ENCODE measurements at places on chromosomes 2 and 18.

DNA sequence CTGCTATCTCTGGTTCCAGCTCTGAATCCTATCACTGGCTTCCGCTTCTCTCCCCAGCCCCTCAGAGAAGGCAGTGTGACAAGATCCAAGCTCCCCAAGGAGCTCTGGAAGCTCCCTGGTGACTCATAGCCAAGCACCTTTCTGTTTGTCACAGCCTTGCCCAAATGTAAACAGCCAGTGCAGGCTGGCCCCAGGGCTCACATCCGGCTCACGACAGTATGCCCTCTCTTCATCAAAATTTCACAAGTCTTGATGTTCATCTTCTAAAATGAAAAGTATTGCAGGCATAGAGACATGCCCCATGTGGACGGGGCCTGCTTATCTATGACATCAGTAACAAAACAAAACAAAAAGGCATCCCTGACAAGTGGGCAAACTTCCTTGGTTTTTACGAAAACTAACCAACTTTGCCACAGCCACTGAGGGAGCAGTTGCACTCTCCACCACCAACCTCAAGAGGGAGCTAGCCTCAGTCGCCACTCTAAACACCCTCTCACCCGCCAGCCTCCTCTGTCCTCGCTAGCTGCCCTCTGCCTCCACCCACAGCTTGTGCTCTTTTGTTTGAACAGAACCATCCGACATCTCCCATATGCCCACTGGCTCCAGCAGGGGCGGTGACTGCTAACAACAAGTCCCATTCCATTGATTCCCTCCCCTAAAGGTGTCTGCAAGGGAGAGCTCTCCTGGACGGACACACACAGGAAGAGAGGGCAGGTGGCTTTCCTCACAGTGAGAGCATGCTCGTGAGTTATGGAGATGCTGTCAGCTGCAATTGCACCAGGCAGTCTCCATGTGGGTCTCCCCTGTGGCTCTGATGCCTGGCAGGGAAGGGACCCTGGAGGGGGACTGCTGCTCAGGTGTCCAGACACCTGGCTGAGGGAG, 71.0 kb upstream of the DAPL1 start:
- DNase-seq = peak; percentile 75

DNA sequence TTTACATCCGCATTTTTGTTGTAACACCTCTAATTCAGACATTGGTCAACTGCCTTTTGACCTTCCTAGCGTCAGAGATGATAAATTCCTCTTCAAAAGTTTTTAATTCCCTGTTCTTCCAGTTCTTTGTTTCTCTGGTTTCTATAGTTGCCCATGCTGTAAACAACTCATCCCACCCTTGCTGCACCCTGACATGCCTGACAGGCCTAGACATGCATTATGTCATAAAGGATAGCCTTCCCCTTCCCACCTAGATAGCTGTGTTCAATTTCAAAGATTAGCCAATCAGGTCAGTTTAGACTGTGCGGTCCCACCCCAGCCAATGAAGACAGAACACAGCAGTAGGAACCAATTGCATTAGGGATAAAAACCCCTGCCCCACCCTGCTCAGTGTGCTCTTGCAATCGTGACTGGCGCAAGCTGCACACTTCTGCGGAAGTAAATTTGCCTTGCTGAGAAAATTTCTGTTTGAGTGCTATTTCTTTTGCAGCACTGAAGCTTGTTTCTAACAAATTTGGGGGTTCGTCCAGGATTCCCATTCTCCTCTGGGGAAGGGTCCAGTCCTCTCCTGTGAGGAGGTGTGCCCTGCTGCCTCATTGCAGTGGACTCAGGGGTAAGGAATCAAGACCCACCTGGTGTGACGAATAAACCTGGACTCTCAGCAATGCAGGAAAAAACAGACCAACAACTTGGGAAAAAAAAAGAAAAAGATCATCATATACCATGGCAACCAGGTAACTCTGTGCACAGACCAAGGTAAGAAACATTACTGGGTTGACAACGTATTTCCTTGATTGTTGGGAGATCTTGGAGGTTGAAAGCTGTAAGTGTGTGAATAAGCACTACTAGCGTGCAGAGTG, 9.1 kb upstream of the SAP130 start:
- DNase-seq = no peak

DNA sequence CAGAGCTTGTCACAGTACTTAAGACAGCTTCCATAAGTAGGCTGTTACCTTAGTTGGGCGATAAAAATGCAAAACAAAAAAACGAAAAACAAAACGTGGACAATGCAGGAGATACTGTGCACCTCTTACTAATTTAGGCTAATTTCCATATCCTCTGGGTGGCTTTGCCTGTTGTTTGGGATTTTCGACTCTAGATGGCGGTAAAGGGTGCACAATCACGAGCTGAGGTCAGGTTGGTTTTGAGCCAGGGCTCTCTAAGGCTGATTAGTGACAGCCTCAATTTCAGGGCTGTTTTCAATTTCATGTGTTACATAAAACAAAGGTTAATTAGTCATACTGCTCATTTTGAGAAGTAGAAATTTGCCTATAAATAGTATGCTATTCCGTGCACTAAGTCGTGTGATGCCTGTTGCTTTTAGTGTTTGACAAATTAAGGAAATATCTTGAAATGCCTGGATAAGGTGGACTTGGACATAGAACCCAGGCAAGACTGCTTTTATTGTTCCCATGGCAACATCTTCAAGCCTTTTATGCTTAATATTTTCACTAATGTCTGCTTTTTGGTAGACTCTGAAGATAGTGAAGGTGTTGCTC, 493.1 kb downstream of the SOCS6 start:
- peak; percentile 86 for DNase-seq

DNA sequence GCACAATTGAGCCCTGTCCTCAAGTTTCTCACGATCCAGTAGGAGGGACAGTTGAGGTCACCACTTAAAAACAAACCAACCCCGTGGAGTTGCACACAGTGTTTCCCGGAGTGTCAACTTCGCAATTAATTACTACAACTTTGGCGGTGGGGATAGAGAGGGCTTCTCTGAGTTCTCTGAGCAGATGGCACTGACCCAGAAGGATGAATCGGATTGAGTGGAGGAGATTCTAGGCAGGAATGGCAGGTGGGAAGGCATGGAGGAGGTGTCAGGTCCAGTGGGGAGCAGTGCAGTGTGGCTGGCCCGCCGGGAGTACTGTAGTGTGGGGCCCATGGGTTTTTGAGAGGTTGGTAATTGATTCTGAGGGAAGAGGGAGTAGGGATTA, 12.0 kb downstream of the SIX3 start:
- DNase-seq = no peak

DNA sequence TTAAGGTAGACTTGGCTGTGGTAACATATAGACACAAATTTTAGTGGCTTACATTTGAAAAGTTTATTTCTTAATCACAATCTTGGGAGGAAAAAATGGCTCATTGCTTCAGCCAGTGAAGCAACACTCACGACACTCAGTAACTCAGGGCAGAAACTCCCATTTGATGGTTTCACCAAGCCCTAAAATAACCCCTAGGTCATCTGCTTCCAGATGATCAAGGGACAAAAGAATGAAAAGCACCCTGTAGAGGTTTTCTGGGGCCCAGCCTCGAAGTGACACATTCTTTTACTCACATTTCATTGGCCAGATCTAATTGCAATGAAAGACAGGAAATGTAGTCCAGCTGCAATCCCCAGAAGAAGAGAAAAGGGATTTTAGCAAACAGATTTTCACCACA, 275.9 kb downstream of the TMX3 start:
- no peak for DNase-seq

DNA sequence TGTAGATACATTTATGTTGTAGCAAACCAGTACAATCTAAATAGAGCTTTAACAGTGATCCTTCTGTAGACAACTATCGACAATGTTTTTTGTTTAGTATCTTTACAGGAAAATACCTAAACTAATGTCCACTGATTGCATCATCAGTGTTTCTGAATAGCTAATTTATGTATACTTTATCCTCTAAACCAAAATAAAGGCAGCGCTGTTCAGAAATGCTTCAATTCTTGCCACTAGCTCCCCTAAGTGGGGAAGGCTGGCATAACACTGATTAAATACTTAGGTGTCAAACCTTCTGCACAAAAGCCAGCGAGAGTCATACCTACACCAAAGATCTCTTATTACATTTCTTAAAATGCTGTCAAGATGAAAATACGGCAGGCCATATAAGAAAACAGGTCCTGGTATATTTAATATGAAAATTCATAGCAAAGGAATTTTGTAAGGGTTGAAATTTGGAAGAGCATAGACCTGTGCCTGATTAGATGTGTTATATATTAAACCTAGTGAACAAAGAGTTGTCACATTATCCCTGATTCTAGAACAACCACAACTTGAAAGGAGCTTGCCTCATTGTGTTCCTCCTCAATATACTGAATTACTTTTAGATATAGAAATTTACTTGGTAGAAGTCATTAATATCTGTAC, 1693.4 kb upstream of the SLC39A10 start:
- DNase-seq = peak; percentile 50

DNA sequence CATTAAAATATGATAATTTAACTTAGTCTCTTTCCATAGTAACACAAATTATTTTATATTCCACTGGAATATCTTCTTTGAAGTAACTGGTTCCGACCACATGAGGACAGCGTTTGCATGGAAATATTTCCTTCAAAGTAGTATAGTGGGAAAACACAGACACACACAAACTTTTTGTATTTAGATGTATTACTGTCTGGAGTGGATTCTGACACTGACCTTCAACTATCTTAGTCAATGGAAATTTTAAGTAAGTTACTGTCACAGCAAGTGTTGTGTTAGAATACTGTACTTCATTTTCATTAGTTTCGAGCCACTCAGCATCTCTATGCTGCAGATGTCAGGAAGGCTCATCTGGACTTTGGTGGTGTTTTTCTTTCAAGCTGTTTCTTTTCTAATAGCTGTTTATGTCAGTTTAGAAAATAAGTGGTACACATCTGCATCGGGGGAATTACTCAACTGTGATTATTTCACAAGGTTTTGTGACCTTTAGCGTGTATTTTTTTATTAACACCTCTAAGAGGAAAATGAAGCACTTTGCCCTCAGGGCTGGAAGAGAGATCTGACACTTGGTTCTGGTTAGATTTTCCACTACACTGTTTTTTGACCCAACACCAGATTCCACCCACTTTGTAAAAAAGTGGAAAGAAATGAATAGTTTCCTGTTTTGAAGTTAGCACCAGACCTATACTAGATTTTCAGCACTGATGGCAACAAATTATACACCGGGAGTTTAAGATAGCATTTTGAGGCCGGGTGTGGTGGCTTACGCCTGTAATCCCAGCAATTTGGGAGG, 18.9 kb upstream of the THOC1 start:
- no peak for DNase-seq

GRCh38 chr18:79469751-79470505, 74.2 kb downstream of the NFATC1 start:
- no peak for DNase-seq

- DNase-seq = peak; percentile 53
These were observed at the start of gene VAMP8 for GRCh38 chr2:85577386-85578242. Gene VAMP8, plus strand, starts transcription at chr2:85577586. Its CDS starts 61 bp downstream, at chr2:85577647.

- no peak for DNase-seq
These were observed 268.6 kb upstream of the GULP1 start for GRCh38 chr2:188023035-188023434.

GRCh38 chr2:86617153-86617552, 6.5 kb downstream of the RNF103 start:
- no peak for DNase-seq

DNA sequence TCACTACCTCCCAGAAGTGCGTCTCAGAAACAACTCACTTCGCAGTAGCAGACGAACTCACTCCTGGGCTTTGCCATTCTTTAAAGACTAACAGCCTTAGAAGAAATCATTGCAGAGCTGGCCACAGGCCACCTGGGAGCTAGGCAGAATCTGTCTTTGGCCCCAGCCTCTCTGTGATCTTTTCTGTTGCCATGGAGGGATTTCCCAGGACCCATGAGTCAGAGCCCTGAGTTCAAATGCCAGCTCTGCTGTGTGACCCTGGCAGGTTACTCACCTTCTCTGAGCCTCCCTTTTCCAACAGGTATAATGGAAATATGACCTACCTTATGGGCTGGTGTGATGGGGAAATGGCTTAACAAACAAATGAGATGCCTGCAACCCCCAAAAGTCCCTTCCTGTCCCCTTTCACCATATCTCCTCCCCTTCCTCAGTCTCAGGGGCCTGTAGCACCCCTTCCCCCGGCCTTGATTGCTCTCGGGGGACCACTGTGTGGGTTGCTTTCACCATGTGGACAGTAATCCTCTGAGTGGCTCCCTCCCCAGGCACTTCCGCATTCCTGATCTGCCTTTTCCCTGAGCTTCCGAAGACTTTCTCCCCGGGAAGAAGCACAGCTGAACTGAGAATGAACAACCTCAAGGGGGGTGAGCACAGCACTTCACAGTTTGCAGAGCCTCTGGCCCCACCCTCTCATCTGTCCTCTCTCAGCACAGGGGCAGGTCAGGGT, 34.0 kb upstream of the SLC66A3 start:
- DNase-seq = no peak

DNA sequence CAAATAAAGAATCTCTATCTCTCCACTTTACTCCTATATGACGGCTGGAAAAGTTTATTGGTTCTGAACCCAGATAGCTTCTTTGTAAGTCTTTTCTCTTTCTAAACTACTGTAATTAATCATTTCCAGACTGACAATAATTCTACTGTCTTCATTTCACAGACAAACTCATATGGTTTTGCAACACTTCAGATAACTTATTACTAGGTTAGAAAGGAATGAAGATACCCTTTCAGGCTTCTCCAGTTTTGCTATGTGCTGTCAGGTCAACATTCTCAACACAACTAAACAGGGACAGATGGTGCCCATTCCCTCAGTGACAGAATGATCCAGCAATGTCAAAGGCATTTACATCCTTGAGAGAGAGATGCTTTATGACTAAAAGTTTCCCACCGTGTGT, 198.5 kb upstream of the ITGA4 start:
- DNase-seq = no peak

DNA sequence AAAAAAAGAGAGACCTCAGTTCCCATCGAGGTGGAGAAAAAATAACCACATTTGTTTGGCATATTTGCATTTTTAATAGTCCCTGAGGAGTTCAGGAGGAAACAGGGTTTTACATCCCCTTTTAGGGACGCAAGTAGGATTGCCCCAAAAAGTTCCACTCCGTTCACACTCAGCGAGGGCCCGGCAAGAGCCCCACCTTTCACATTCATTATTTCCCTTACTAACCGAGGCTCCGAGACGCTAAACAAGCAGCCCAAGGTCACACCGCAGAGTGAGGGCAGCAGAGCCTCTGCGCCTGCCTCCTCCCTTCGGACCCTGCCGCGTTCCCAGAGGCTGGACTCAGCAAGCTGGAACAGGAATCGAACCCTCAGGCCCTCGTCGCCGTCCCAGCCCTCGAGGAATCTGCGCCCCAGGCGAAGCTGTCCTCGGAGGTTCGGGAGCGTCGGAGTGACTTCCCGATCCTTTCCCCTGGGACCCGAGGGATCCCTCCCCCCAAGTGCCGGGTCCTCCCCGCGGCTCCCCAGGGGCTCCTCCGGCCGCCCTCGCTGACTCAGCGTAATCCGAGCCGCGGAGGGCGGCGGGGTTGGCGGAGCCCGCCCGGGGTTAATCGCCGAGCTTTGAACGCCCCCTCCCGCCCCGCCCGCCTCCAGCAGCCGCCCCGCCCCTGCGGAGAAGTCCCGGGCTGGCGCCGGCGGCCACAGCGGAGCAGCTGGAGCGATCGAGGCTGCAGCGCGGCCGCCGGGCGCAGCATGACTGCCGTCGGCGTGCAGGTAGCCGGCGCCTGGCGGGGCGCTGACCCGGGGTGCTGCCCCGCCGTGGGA, at the start of gene TMEM37:
Gene TMEM37, plus strand, starts transcription at position 700 of the 821 bp plus-strand sequence. Its CDS starts 50 bp downstream, at position 750.
- DNase-seq = peak; percentile 79

Data from H1 (cell line).